NCI-H774 (cell line): ENCODE measurements at places on chromosomes 13 and 19.

GRCh38 chr13:100088273-100088643 lies 635 bp upstream of the PCCA start:
- no peak for DNase-seq

GRCh38 chr19:15161028-15161984 lies 39.5 kb downstream of the NOTCH3 start:
- DNase-seq = no peak

DNA sequence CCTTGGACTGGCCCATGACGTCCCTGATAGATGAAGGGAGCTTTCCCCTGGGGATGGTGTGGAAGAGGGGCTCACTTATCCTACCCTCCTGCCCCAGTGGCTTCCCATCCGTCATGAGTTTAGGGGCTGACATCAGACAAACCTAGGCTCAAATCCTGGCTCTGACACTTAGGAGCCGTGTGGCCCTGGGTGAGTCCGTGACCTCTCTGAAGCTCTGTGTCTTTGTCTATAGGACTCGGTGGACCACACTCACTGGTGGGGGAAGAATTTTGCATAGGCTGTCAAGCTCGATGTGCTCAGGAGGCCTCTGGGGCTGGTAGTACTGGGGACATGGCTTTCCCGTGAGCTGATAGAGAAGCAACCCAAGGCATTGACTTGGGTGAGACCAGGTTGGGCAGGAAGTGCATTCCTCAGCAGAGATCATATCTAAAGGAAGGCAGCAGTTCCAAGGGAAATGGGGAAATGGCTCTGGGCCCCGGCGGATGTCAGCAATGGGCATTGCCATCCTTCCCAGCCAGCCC lies 17.4 kb upstream of the AP1M2 start:
- DNase-seq = no peak

DNA sequence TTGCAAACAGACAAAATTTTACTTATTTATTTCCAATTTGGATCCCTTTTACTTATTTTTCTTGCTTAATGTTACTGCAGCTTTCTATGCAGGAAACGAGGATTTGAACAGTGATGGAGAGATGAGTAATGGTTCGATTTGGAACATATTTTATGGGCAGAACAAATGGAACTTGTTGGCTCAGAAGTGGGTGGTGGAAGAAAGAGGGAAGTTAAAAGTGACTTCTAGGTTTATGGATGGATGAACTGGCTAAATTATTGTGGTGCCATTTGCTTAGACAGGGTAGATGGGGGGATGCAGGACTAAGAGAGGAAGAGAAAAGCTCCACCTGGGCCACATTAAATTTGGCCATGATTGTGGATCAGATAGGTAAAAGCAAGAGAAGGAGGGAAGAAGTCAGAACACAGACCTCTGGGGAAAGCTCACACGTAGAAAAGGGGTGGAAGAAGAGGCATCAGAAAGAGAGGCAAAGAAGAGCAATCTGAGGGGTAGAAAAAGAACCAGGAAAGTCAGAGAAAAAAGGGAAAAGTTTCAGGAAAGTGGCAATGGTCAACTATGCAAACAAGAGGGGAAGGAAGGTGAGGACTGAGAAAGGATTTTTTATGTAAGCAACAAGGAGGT lies 768 bp upstream of the CYSLTR2 start:
- DNase-seq = no peak

DNA sequence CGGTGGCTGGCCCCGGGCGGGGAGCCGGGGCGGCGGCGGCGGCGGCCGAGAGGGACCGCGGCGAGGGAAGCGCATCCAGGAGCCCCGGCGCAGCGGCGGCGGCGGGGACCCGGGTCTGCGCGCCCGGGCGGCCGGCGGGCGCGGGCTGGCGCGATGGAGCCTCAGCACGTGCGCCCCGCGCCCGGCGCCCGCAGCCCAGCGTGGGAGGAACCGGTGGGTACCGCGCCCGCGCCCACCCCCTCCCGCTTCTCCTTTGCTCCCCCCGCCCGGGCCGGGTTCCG lies 7.8 kb upstream of the DGKH start:
- no peak for DNase-seq

GRCh38 chr13:74090869-74091605 lies 43.2 kb downstream of the KLF12 start:
- DNase-seq = no peak

GRCh38 chr19:40594657-40595091 lies 6.5 kb upstream of the LTBP4 start:
- DNase-seq = no peak

DNA sequence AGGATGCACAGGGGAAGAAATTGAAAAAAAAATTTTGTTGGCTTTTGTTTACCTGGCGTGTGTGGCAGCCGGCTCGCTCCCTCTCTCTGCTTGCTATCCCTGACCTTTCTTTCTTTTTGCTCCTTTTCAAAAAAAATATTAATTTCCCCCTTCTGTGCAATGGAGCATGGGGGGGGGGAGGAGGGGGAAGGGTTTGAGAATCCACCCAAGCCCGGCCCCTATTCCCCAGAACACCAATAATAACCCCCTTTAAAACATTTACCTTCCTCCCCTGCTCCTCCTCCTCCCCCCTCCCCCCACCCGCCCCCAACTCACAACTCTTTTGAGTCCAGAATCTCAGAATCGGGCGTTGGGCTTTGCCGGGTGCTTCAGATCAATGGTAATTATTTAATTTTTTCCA lies 28.4 kb downstream of the NFIX start:
- DNase-seq = no peak

DNA sequence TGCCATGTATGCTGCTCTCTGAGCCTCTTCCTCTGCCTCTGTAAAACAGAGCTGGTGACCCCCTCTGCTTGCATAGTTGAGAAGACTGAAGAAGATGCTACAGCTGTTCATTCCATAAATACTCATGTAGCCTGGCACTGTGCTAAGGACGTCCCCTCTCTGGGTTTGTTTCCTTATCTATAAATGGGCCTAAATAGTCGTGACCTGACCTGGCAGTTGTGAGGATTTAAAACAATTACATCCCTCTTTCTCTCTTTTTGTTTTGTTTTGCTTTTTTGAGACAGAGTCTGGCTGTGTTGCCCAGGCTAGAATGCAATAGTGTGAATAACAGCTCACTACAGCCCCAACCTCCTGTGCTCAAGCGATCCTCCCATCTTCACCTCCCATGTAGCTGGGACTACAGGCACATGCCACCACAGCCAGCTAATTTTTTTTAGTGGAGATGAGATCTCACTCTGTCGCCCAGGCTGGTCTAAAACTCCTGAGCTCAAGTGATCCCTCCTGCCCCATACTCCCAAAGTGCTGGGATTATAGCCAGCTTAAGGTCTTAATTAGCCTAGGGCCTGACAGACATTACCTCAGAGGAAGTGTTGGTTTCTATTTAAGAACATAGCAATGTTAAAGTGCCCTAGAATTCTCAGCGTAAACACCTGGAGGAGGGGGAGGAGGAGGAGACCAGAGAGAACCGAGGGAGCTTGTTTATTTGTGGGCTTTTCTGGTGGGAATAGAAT lies 4.6 kb downstream of the WDR62 start:
- no peak for DNase-seq

DNA sequence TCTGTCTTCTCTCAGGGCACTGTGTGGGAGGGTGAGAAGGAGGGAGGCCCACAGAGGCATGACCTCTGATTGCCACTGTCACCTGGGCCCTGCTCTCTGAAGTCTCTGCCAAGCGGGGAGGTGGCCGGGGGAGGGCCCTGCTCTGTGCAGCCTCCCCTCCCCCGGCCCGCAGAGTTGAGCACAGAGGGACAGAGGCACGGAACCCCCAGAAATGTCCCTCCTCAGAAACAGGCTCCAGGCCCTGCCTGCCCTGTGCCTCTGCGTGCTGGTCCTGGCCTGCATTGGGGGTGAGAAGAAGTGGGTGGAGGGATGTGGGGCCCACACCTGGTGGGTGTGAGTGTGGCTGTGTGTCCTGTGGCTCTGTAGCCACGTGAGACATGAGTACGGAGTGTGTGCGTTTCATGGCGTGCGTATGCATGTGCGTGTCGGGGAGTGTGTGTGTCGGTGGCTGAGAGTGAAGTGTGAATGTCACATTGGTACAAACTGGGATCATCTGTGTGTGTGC lies at the start of gene APOC4:
APOC4 (plus strand) TSS at position 171 of the 505 bp plus-strand sequence; CDS start at position 212, 41 bp downstream.
- DNase-seq = no peak

GRCh38 chr19:40907968-40908735 lies 26.1 kb upstream of the CYP2A7 start:
- no peak for DNase-seq

GRCh38 chr13:45683701-45684100 lies 18.4 kb upstream of the CBY2 start:
- DNase-seq = no peak

DNA sequence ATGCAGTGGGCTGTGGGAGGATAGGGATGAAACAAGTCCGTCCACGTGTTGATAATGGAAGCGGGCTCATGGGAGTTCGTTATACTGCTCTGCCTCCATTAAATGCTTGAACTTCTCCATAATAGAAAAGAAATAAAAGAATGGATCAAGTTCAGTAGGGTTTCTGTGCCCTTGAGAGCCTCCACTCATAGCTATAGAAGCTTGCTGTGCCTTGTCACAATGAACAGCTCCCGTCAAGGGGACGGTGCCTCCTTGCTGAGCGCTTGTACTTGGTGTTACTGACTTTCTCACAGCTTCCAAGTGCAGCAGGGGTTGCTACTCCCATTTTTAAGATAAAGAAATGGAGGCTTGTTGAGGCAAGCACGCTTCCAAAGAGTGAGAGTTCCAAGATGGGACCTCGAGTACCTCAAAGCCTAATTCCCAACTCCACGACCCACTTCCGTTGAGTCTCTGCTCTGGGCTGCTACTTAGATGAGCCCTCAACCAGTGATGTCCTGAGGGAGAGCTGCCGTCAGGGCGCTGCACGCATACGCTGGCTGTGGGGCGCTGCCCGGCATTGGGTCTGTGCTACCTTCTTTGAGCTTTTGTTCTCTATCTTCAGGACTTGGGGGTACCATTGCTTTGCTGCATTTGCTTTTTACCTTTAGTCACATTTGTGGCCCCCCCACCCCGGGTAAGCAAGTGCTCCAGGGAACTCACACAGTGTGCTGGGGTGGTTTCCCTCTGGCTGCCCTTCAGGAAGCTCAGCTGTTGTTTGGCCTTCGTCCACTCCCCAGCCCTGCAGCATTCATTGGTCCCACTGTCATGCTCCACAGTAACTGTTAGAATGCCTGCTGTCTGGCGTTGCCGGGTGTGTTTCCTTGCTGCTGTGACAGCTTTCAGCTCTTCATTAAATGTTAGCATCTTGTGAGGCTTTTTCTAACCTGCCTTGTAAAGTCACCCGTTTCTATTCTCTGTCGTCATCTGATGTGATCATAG lies 9.5 kb downstream of the SNRNP70 start:
- no peak for DNase-seq

DNA sequence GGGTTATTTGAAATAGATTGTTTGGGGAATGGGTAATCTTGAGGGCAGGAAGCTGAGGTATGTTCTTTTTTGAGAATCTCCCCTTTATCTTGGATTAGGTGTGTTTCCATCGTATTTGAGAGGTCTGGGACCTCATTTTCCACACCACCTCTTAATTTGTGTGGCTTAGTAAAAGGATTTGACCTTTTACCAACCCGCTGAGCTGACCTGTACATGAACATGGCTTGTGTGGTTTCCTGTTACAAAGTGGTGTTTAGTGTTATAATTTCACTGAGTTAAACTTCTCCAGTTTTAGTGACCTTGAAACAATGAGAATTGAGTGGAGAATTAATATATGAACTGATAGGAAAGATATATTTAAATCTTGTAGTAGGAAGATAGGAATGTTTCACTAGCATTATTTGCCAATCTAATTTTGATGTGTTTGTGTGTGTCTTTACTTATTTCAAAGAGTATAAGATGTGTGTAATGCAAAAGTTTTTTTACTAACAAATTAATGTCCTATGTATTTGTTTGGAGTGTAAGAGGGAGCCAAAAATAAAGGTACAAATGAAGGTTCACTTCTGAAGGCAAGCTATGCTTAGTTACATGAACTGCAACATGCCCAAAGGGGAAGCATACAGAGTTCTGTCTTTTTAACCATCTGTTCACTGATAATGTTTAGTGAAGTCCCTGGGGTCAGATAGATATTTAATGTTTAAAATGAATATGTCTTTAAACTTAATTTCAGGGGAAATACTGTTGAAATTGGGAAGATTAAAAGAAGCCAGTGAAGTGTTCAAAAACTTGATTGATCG lies 17.1 kb downstream of the NAA16 start:
- DNase-seq = no peak

GRCh38 chr13:32472194-32472621 lies 44.3 kb upstream of the N4BP2L1 start:
- no peak for DNase-seq

GRCh38 chr13:113149711-113150549 lies 8.5 kb upstream of the PROZ start:
- DNase-seq = no peak

GRCh38 chr19:5448374-5448773 lies 6.8 kb upstream of the ZNRF4 start:
- no peak for DNase-seq

DNA sequence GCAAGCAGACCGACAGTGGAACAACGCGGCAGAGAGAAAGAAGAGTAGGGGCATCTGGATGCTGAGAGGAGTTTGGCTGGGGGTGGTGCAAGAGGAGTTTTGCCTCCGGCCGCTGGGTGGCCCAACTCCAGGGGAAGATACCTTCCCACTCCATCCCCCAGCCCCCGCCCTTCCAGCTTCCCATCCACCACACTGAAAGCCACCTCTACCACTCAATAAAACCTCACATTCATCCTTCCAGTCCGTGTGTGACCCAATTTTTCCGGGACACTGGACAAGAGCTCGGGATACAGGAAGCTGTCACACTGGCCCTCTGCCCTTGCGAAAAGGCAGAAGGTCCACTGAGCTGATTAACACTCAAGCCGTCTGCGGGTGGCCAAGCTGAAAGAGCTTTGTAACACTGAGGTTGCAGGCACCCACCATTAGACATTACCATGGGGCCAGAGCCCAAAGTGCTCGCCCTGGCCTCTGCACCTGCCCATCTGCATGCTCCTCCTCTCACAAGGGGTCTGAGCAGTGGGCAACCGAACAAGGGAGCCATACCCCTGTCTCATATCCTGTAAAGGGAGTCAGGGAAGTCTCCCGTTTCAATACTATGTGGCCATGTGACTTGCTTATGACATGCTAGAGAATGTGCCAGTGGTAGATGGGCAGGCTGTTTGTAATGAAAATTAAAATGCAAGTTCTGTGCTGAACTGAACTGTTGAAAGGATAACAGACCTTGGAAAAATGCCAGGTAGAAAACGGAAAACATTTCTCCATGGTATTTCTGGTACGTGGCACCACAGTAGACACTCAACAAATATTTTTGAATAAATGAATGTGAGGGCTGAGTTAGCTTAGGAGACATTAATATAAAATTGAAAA lies 205.1 kb upstream of the STARD13 start:
- no peak for DNase-seq

GRCh38 chr19:19752760-19753403 lies 20.0 kb upstream of the ZNF14 start:
- no peak for DNase-seq
